ENCODE measurements at places on chromosomes 7 and 10.
A peak's percentile ranks its signal among the peaks of the same experiment; 100 is the strongest.

GRCh38 chr7:153543232-153543631 is 509.0 kb upstream of the DPP6 start:
- no peak for DNase-seq

DNA sequence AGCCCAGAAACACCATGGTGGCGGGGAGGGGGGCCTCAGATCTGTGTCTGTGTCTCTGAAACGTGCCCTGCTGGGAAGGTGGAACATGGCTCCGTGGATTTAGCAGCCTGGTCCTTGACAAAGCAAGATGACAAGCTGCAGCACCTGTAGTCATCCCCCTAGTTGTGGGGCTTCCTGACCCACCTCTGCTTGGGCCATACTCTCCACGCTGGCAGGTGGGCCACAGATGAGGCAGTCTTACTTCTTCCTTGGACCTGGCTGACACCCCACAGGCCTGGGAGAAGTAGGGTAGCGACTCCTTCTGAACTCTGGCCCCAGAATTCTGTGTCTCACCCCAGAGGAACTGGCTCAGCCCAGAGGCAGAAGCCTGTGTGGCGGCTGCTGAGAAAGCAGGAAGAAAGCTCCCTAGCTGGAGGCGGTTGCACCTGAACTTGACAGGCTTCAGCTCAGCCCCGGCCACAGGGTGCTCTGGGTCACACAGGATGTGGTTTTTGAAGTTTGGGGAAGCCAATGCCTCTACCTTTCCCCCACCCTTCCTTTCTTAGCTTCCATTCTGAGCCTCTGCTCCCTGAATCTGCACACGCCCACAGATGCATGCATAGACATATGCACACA is 113.9 kb downstream of the ABLIM1 start:
- DNase-seq = no peak

- DNase-seq = no peak
Measured at GRCh38 chr7:127997226-127997922, 33.9 kb downstream of the LRRC4 start.

- DNase-seq = no peak
Measured at GRCh38 chr10:29033311-29033940, 255.4 kb upstream of the LYZL1 start.

GRCh38 chr10:101558671-101559595 is 29.1 kb downstream of the POLL start:
- no peak for DNase-seq

DNA sequence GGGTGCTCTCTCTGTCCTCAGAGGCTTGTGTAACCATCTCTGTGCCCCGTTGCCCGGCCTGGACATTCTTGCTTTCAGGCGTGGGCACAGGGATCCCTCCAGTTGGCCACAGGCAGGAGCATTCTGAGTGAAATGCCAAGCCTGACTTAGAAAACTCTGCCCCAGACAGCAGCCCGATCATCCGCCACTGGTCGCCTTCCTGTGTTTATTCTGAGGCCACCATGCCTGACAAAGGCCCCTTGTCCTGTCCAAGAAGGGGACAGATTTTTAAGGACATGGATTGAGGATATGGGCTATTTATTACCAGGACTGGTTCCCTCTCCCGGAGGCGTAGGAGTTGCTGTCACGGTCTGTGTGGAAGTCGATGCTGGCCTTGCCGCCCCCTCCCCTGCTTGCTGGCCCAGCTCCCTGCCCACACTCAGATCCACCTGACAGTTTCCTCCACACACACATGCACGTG is 54.3 kb downstream of the SPOCK2 start:
- DNase-seq = no peak

DNA sequence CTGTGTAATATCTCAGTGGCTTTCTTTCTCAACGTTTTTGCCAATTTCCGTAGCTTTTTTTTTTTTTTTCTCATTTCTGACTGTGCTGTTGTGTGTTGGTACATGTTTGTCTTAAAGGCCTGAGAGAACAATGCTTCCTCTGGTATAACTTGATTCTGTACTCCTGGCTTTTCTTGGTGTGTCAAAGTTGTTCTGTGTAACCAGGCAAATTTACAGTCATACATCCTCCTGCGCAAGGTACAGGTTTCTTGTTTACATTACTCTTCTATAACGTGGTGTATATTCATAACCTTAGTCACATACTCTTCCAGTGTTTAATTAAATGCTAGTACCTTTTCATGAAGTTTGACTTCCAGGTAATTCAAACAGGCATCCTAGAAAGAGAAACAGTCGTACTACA is 8.3 kb upstream of the ARHGAP12 start:
- DNase-seq = no peak

GRCh38 chr10:49444349-49444748 is 48.5 kb upstream of the DRGX start:
- DNase-seq = no peak

- no peak for DNase-seq
Measured at GRCh38 chr7:105585850-105586500, 4.7 kb upstream of the EFCAB10 start.

DNA sequence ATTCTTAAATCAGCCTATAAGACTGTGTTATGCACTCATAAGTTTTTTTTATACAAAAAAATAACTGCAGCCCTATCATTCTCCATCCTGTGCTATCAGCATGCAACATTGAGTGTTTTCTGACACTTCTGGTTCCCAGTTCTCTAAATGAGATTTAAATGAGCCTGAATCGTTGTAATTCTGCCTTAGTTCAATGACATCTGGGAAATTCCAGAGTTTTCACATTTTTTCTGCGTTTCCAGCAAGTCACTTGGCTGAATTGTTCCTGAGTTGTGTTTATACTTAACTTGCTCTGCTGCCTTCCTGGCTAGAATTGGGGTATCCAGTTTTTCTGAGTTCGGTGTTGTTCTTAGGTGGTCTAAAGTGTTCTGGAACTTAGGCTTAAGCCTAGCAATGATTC is 636.1 kb upstream of the FZD8 start:
- no peak for DNase-seq

GRCh38 chr7:132049462-132050304 is 493.3 kb upstream of the PODXL start:
- DNase-seq = peak; percentile 3

DNA sequence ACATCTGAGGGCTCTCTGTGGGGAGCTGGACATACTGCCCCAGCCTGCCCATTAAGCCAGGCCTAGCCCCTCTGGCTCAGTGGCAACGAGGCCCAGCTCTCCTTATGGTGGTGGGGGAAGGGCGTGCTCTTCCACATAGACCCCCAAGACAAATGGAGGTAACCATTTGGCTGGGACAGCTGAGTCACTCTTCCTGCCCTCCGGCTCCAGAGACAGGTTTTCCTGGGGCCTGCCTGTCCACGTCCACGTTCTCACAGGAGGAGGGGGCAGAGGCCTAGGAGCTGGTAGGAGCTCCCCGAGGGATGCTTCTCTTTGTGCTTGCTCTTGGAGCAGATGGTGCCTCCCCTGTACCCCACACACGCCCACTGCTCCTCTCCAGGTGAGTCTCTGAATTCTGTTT is 33.5 kb downstream of the TSPAN15 start:
- no peak for DNase-seq

DNA sequence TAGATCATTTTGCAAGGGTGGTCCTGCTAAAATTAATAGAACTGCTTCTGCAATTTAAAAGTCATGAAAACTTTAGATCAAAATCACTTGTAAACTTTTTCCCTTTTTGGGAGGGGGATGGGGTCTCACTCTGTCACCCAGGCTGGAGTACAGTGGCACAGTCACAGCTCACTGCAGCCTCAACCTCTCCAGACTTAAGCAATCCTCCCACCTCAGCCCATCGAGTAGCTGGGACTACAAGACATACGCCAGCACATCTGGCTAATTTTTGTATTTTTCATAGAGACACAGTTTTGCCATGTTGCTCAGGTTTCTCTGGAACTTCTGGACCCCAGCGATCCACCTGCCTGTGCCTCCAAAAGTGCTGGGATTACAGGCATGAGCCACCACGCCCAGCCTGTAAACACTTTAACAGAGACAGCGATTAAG is 79.7 kb downstream of the LRRC17 start:
- no peak for DNase-seq

DNA sequence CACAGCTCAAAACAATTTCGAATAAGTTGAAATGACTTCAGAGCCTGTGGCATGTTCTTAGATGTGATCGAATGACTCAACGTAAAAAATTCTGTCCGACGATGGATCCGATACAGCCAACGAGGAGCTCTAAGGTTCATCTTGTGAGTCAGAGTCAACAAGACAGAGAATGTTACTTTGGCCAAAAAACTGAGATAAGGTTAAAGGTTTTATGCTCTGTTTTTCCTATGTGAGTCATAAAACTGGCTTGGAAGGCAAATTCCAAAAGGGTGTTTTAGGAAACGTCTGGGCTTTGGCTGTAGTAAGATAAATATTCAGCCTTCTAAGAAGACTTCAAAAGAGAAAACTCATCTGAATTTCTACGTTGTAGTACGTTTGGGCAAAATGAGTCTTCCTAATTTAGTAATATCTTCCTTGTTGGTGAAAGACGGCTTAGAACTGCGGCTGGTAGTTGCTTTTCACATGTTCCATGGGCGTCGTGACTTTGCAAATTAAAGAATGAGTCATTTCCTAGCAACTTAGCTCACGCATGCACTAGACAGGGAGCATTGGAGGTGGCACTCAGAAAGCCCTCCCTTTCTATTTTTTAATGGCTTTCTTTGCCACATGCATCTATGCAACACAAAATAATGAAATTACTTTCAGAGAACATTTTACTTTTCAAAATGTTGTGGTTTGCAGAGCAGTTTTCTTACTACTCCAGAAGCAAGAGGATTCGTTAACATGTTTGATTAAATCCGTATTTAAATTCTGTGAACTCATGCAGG is 28.2 kb downstream of the PFKP start:
- peak; percentile 7 for DNase-seq

- DNase-seq = no peak
Measured at GRCh38 chr7:102304668-102305067, 18.0 kb downstream of the SH2B2 start.

DNA sequence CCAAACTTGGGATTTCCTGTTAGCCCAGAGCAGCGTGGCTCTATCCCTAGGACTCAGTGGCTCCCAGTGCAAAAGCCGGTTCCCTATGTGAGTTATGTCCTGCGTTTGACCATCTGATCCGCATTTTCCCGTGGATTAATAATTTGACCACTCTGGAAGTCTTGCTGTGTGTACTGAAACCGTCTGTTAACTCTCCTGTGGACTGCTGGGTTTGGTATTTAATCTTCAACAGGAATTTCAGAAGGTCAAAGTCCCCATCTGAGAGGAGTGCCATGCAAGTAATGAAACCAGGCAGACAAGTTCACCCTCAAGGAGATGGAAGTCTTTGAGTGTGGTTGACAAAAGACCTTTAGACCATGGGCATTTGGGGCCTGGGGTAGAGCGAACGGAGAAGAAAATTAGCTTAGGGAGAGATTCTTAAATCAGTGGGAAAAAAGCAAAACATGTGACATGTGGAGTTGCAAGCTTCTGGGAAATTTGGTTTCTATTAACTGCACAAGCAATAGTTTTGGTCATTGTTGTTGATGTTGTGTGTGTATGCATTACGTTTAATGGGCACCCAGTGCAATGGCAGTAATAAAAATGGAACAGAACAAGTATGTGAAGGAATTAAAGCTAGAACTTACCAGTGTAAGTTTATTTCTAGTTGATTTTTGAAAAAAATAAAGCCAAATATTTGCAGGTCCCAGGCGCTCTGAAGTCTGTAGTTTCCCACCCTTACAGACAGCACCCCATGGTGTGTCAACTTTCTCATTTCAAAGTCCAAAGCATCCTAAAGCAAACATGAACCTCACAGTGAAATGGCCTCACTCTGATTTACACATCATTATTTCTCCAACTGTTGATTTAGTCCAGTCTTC is 38.2 kb downstream of the LYZL1 start:
- no peak for DNase-seq

GRCh38 chr7:156791241-156791640 is 101.7 kb downstream of the LMBR1 start:
- no peak for DNase-seq

DNA sequence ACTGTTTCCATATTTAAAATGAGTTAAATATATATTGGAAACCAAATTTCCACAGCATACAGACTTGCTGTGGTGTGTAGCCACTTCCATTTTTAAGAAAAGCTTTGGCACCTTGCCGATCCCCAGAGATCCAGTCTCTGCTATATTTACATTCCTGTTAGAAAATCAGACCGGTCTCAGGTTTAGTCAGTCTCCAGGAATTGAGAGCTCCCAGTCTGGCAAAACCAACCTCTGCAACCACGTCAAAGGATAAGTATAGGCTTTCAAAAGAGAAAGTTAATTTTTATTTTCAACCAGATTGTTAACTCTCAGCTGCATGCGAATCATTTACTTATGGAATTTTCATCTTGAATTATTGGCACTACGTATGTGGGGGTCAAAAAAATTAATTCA is 28.2 kb downstream of the PUS7 start:
- no peak for DNase-seq

DNA sequence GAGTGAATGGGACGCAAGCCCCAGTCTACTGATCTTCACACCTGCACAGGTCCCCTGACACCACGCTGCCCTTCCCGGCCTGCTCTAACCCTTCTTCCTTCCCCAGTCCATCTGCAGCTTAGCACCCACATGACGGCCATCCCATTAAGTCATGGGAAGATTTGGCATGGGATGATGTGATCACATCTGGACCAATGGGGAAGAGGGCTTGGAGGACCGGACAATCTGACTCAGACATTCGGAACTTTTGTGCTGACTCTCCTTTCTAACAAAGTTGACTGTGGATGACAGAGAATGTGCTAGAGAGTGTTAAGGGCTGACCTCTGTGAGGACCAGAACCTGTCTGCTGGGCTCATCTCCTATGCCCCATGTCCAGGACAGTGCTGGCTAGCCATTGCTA is 15.6 kb downstream of the CXCL12 start:
- DNase-seq = no peak

GRCh38 chr7:81776948-81777630 is 7.2 kb upstream of the HGF start:
- DNase-seq = no peak

- no peak for DNase-seq
Measured at GRCh38 chr7:30545791-30546555, 41.3 kb upstream of the GGCT start.

GRCh38 chr7:22727714-22728035 is 675 bp downstream of the IL6 start:
- no peak for DNase-seq

GRCh38 chr10:57222603-57223002 is 861.5 kb upstream of the ZWINT start:
- DNase-seq = no peak

GRCh38 chr10:71749396-71749795 is 23.9 kb downstream of the VSIR start:
- DNase-seq = no peak

- no peak for DNase-seq
Measured at GRCh38 chr10:34743814-34744213, 71.3 kb downstream of the PARD3 start.

GRCh38 chr7:20190560-20191390 is 26.4 kb downstream of the MACC1 start:
- DNase-seq = no peak

- DNase-seq = no peak
Measured at GRCh38 chr7:41431671-41432070, 271.2 kb downstream of the INHBA start.

- no peak for DNase-seq
Measured at GRCh38 chr10:132397671-132398565, 918 bp downstream of the PWWP2B start.

DNA sequence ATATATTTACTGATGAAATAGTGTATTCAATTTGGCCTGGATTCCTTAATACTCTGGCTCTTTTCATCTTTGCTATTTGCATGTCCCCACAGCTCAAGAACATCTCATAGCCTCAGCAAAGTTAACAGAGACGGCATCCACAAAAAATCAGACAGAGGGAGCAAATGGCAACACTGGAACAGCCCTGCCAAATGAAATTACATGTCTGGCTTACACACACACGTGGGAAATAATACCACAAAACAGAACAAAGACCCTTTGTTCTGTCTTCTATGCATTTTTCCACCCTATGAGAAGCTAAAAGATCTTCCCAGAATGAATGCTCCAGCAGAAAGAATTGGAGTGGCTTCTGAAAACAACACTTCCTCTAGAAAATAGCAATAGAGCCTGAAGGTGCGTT is 139.5 kb downstream of the ALOX5 start:
- DNase-seq = no peak
